ENCODE measurements at places on chromosomes 3 and 15.

- no peak for DNase-seq
Measured at GRCh38 chr3:41031401-41031800, 167.9 kb upstream of the CTNNB1 start.

DNA sequence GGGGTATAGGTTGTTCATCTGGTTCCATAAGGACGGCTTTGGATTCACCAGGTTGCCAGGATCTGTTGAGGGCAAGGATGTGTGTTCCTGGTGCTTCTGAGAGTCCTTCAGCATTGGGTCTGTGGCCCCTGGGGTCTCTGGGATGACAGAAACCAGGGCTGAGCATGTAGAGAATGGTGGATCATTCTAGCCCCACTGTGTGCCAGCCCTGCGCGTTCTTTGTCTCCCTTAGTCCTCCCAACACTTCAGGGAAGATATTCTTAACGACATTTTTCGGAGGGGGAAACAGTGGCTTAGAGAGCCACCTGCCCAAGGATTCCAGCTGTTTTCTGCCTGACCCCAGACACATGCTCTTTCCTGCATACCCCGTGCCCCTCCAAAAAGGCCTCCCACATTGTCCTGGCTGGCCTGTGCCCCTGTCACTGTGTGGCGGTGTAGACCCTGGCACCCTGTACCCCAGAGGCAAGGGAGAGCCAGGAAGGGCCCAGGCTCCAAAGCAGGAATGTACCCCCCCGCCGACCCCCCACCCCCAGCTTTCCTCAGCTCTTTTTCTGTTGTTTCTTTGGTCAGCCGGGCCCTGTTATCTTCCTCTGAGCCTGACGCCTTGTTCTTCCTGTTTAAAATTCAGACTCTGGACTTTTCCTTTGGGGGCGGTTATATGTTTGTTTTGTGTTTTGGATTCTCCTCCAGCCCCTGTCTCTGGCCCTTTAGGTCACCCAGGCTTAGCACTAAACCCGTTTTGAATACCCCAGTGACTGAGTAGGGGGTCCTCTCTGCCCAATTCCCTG, 57.8 kb upstream of the SMAD6 start:
- DNase-seq, result no peak

GRCh38 chr15:51103330-51103729, 8.6 kb upstream of the TNFAIP8L3 start:
- DNase-seq, result no peak

DNA sequence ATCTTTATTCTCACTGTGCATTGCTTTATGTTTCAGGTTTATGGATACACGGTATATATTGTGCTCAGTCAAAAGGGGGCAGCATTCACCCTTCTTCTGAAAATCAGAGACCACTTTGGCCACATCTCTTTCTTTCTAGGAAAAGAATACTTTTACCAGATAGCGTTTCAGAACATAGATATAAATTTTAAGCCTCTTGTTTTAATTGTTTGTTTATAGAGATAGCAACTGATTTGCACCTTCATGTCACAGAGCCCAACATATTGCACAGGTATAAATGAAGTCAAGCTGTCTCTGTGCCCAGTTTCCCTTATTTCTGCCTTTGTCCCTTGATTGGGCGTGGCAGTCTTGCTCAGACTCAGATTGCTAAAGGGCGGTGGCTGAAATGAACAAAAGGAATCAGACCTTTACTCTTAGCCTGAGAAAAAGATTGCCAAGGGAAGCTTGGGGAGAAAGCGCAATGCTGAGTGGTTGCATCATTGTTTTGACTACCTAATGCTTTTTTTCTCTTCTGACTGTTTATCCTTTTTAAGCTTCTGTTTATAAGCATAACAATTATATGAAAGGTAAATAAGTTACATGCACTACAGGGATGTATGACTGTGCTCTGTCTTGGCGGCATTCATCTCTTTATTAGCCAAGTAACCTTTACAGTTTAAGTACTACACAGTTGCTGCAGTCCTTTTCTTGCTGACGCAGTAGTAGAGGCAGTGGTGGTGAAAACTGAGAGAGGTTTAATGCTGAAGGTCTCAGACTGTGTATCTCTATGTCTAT, 70.8 kb upstream of the ZBTB20 start:
- no peak for DNase-seq

- no peak for DNase-seq
Measured at GRCh38 chr3:191761906-191762305, 300.9 kb downstream of the PYDC2 start.

GRCh38 chr3:111735243-111735758, 123.8 kb upstream of the PHLDB2 start:
- DNase-seq, result no peak

- DNase-seq, result no peak
Measured at GRCh38 chr15:71914092-71914491, 103.7 kb downstream of the NR2E3 start.

DNA sequence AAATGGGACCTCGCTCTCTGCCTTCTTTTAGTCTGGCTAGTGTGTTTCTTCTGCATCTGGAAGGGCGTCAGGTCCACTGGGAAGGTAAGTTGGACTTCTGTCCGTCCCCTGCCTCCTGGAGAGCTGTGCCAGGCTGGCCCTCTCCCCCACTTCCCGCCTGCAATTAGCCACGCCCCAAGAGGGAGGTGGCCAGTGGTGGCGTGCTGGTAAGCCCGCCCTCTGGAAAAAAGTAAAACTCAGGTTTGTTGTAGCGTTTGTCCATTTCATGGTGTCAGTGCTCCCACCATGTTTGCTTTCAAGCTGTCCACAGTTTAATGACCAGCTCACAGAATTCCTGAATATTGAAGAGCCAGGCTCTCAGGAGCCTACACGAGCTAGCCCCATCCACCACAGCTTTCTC, 55.6 kb downstream of the SLC6A6 start:
- DNase-seq, result no peak

- DNase-seq, result no peak
Measured at GRCh38 chr3:151859233-151859673, 14.2 kb upstream of the SUCNR1 start.
